NCI-H748 treated with DMSO at 0.1 percent for 48 hours (cell line): ENCODE measurements at places on chromosomes 6 and 20.

DNA sequence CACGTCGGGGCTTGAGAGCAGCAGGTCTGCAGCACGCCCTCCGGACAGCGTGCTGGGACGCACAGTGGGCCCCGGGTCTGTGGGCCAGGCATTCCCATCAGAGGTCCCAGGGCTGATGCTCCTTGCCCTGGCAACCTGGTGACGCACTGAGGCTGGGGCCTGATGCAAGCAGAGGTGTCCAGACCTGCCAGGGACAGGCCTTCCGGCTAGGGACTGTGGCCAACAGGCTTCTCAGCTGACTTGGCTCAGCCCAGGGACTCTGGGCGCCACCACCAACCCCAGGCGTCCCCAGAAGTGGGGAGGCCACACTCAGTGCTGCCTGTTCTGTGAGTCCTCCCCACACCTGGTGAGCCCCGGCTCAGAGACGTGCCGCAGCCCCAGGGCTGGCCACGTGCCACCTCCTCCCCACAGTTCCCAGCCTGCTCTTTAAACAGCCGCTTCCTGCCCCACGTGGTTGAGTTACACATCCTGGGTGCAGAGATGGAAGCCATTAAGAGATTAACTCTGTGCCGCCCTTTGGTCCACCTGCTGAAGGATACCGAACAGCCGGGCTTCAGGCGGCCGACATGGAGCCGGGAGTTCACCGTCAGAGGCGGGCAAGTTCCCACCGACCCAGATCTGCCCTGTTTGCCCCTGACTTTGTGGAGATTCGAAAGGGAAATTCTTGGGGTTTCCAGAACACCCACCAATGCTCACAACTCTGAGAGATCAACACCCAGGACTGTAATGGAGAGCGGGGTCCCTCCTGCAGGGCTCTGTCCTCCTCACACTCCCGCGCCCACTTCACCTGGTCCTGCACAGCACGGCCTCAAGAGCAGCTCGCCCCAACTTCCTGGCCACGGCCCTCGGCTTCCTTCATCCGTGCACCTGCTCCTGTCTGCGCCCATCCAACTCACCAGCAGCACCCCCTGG is 37.6 kb upstream of the ZBP1 start:
- DNase-seq = no peak

DNA sequence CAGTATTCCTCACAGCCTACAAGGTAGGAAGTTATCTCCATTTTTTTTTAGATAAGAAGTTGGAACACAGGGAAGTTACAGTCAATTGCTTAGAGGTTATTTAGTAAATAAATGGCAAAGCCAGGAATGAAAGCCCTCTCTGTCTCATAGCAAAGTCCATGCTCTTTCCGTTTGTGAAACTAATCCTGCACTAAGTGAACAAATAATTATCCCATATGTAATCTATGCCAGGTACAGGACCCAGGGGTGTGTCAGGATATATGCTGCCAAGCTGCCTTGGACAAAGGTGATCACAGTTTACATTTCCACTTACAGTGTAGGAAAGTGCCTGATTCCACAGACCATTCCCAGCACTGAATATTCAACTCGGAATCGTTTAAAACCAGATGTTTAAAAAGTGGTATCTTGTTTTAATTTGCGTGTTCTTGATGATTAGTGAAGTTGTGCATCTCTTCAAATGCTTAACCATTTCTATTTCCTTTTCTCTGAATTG is 13.6 kb upstream of the GMDS start:
- DNase-seq = peak; percentile 48

- DNase-seq = no peak
Measured at GRCh38 chr6:157571269-157571668, 190.3 kb downstream of the ZDHHC14 start.

GRCh38 chr6:117592983-117593759 is 9.1 kb downstream of the GOPC start:
- DNase-seq = no peak

GRCh38 chr20:35368666-35369423 is 42.9 kb downstream of the UQCC1 start:
- DNase-seq = no peak

DNA sequence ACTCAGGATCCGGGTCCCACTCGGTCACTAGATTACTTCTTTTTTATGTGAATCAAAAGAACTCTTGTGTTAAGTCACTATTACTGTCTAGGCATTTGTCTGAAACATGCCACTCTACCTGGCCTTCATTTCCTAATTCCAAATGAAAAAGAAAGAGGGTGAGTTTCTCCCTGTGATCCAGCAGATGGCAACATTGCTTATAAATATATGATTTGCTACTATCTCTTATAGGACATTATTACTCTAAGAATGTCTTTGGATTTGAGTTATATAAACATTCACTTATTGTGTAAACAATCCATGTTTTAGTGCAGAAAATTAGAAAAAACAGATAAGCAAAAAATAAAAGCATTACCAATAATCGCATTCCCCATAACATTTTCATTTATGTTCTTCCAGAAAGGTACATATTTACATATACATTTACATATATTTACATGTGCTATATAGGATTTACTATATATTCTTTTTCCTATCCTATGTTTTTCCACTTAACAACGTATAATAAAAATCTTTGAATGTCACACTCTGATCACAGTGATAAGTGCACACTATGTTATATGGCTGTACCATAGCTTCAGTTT is 66.9 kb downstream of the FAXC start:
- DNase-seq = peak; percentile 24

- DNase-seq = no peak
Measured at GRCh38 chr6:4441981-4442434, 306.6 kb upstream of the ECI2 start.

GRCh38 chr6:115783402-115784061 is 277.2 kb downstream of the FRK start:
- no peak for DNase-seq

GRCh38 chr6:166613027-166613426 is 14.0 kb downstream of the RPS6KA2 start:
- DNase-seq = no peak

DNA sequence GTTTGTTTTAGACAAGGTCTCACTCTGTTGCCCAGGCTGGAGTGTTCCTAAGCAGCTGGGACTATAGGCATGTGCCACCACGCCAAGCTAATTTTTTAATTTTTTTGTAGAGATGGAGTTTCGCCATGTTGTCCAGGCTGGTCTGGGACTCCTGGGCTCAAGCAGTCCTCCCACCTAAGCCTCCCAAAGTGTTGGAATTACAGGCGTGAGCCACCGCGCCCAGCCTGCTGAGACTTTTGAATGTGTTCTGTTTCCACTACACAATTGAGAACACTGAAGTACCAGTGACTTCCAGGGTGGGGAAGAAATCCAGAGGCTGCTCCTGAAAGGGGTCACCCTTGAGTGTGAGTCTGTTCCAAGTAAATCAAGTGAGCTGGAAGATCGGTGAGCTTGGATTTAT is 81.3 kb upstream of the ARMC2 start:
- no peak for DNase-seq

- DNase-seq = no peak
Measured at GRCh38 chr20:1792274-1792673, 102.9 kb upstream of the SIRPA start.

- no peak for DNase-seq
Measured at GRCh38 chr6:63862486-63863198, 227.0 kb downstream of the PHF3 start.

DNA sequence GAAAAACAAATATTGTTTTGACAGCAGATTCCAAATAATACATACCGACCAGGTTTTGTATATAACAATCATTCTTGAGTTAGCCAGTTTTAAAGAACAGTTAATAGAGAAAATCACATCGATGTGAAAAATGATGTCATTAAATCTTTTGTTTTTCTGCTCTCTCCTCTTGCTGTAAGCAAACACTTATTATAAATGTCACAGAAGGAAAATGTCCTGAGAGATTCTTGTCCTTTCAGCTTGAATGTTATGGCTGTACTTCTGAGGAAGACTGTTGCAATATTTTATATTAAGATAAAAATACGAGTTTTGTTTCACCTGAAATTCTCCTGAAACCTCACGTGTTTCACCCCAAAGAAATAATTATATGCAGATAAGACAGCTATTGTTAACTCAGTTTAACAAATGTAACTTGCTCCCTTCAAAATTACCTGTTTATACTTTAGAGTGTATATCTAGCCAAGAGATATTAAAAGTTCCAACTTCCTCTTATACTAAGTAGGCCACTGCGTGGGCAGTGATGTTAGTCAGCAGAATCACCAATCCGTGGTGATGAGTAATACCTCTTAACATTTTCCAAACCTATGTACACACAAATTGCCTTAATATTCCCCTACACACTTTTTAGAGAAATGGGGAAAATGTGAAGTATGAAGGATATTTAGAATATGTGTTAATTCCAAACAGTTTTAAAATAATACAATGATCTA is 1111.4 kb upstream of the CITED2 start:
- DNase-seq = no peak

DNA sequence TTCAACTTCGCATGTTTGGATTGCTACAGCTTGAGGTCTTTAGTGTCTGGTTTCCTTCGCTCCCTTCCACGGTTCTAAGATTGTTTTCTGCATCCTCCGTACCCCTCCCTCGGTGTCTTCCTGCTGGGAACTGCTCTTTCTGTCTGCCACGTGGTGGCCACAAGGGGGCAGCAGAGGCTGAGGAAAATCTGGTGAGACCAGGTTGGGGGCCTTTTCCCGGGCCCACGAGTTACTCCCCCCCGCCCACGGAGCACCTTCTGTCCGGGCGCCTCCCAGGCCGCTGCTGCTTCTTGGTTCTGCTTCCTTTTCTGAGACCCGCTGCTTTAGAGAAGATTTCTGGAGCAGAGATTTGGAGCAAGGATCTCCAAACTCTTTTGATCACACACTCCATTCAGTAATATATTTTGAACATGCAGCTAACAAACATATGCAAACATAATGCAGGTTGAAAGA is 21.1 kb upstream of the NOTCH4 start:
- peak; percentile 29 for DNase-seq

DNA sequence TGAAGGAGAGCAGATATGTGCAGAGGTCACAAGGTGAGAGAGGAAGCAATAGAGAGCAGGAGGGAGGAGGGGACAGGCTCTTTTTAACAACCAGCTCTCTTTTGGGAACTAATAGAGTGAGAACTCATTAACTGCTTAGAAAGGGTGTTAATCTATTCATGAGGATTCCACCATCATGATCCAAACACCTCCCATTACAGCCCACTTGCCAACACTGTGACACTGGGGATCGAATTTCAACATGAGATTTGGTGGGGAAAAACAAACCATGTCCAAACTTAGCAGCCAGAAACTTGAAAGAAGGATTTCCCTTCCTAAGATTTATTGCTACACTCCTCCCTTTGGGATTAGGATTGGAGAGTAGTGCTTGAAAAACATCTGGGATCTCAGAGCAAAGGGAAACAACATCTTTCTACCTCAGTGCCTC is 135.5 kb upstream of the PLCB4 start:
- DNase-seq = no peak

GRCh38 chr20:38209054-38209675 is 44.1 kb upstream of the TGM2 start:
- DNase-seq = no peak

GRCh38 chr20:9397928-9398327 is 116.5 kb upstream of the LAMP5 start:
- no peak for DNase-seq

GRCh38 chr6:160766989-160767646 is 65.1 kb downstream of the PLG start:
- peak; percentile 54 for DNase-seq

DNA sequence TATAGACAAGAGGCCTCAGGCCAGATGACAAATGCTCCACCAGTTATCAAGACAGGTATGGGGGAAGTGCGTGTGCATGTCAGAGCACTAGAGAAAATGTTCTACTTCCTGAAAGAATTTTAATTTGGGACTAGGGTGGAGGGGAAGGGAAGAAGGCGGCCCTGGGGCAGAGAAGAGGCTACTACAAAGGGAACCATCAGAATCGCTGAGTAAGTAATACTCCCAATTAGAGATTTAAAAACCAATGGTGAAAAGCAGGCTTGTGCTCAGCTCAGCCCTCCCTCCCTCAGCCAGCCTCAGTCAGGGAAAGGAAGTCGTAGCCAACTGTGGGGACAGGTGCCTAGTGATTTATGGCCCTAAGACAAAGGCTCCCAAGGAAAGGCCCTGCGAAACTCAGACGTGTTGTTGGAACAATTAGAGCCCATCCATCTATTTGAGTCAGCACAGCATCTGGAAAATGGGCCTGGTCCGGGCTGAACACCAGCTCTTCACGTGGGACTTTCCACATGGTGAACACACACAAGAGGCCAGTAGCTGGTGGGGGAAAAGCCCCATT is 15.0 kb upstream of the MAFB start:
- DNase-seq = no peak

- DNase-seq = peak; percentile 69
Measured at GRCh38 chr6:137705160-137706082, 161.6 kb upstream of the TNFAIP3 start.

GRCh38 chr6:35924146-35924545 is 3.2 kb upstream of the SRPK1 start:
- no peak for DNase-seq

DNA sequence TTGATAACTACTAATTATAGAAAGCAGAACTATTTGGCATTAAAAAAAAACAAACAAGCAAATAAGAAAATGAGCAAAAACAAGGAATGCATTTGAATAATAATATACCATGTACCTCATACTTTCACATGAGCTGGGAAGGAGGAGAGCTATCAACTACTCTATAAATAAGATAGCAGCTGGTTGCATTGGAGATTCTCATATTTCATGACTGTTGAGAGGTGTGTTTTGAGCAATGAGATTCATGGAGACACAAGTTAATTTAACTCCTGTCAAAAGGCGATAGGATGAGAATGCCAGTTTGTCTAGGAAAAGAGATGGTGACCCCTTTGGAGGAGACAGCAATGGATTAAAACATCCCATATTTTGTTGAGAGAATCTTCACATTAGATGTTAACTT is 348.8 kb upstream of the SPTLC3 start:
- DNase-seq = no peak

DNA sequence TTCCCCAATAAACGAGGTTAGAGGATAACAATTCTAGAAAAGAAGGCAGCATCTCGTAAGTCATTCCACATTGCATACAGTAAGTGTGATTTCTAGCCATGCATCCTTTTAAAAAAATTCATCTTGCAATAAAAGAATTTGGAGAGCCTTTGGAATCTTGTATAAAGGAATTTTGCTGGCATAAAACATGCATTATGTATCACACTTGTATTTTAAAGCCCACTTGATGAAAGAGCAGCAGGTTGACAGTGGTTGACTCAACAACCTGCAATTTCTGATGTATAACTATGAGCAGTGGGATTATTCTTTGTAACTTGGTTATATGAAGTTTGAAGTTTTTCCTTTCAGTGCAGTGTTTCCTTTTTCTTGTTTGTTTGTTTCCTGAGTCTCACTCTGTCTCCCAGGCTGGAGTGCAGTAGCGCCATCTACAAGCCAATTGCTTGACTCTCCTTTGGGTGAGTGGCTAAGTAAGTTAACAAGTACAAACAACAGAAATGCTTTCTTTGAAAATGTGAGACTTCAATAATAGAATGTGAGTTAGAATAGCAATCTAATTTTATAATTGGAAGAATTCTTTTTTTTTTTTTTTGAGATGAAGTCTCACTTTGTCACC is 39.9 kb downstream of the JARID2 start:
- no peak for DNase-seq

- DNase-seq = no peak
Measured at GRCh38 chr6:11705483-11705882, 73.1 kb downstream of the ADTRP start.
